Ovary (tissue), 10 donors: ENCODE measurements at places on chromosomes 4 and X. TPM values are rescaled to one million over a fixed set of nuclear protein-coding genes. Genes with fewer than 3 reads are reported as not detected.

GRCh38 chr4:150886597-150886996 lies 128.5 kb downstream of the LRBA start:
- peaks cover 3% of the 10 kb centered on the region for H3K27me3 ChIP-seq
- H3K27ac ChIP-seq = no peak overlapping the region
- H3K4me1 ChIP-seq = no peaks in the 10 kb centered on the region
- H3K4me3 ChIP-seq = no peak overlapping the region

SLC7A11 gene
- total RNA-seq = 0.40 TPM

DNA sequence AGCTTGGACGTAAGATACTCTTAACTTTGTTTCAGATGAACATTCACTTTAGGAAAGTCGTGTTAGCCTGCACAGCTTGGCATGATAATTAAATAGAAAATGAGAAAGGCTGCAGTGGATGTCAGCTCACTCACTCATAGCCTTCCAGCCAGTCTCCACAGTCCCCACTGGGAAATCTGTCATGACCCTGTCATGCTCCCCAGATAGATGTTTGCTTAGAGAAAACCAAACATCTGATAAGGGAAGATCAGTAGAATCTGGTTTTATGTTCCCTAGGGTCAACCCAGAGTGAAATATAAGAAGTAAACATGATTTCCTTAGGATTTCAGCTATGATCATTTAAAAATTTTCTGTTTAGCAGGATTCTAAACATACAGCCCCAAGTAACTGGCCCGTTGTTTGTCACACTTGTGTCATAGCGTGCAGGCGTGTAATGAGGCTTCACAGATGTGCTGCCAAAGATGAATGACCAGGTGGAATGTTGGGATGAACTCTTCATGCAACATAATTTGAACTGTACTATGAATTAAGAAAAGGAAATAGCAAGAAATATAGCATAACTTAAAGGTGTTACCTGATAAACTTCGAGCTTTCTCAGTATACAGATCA lies 180.1 kb downstream of the BANK1 start:
- no peaks in the 10 kb centered on the region for H3K36me3 ChIP-seq
- no peaks in the 10 kb centered on the region for H3K27me3 ChIP-seq
- no peak overlapping the region for H3K27ac ChIP-seq
- H3K4me3 ChIP-seq = no peak overlapping the region
- no peak for DNase-seq
- H3K4me1 ChIP-seq = no peaks in the 10 kb centered on the region

PROM1 gene
- total RNA-seq = 3.3 TPM

- H3K4me3 ChIP-seq = no peak overlapping the region
- no peaks in the 10 kb centered on the region for H3K36me3 ChIP-seq
- no peak overlapping the region for H3K27ac ChIP-seq
- no peaks in the 10 kb centered on the region for H3K4me1 ChIP-seq
Measured at GRCh38 chrX:97367125-97367524, 483.4 kb downstream of the RPA4 start.

IL2 gene
- total RNA-seq = not detected

PNMA3 gene
- total RNA-seq = 0.63 TPM

DNA sequence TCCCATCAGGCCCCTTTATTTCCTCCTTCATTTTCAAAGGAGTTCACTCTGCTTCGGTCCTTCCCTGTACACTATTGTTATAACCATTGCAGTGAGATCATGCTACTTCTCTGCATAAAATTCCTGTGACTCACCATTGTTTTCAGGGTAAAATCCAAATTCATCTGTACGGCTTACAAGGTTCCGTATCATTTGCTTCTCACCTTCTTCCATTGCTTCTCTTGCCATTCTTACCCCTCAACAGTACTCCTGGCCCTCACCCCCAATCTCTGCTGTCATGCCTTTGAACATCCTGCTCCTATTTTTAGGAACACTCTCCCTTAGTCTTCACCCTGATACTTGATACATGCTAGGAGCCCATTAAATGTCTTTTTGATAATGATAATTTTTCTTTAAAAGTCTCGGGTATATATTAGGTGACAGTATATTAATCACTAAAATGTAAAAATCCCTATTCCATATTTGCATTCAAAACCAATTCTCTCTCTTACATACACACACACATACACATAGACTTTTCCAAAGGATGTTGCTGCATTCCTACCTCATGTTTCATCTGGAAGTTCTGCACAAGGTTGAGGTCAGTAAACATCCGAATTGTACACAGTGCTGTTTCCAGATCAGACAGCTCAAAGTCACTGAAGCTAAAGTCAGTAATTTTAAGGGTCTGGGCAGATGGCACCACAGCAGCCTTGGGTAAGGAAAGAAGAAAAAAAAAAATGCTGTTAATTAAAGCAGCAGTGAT lies 103.4 kb downstream of the PDE5A start:
- H3K36me3 ChIP-seq = no peaks in the 10 kb centered on the region
- no peaks in the 10 kb centered on the region for H3K27me3 ChIP-seq
